ENCODE measurements at places on chromosomes 13 and 19.
A peak's percentile ranks its signal among the peaks of the same experiment; 100 is the strongest.

GRCh38 chr13:84050536-84050935 lies 168.3 kb upstream of the SLITRK1 start:
- DNase-seq = no peak

DNA sequence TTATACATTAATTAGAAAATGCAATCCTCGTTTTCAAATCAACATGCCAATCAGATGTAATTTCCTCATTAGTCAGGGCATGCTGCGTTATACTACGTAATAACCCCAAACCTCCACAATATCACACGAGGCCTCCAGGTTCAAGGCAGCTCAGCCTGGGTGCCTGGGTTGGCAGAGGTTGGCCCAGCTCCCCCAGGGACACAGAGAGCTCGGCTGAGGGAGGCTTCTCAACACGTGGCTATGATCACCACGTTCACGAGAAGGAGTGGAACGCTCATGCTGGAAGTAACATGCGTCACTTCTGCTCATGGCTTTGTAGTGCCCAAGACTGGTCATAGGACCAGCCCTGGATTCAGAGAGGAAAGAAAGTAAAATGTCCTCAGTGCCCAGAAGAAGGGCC lies 144.9 kb upstream of the SOX1 start:
- no peak for DNase-seq

GRCh38 chr19:43779147-43779819 lies 1.5 kb downstream of the KCNN4 start:
- peak; percentile 68 for DNase-seq

DNA sequence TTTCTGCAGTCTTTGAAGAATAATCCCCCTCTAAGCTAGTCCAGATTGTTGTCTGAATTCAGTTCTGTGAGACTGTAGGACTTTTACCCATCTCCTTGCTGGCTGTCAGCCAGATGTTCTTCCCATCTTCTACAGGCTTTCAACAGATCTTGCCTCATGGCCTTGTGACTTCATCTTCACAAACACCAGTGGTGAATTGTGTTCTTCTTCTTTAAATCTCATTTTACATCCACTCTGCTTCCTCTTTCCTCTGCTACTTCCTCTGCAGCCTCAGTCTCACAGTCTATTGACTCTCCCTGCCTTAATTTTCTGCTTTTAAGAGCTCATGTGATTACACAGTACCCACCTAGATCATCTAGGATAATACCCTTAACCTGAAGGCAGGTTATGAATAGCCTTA lies 859.0 kb upstream of the SLITRK1 start:
- DNase-seq = peak; percentile 10

- no peak for DNase-seq
Observed at GRCh38 chr13:33512880-33513554, 227.5 kb upstream of the STARD13 start.
